ENCODE measurements at places on chromosomes 12 and 14.

DNA sequence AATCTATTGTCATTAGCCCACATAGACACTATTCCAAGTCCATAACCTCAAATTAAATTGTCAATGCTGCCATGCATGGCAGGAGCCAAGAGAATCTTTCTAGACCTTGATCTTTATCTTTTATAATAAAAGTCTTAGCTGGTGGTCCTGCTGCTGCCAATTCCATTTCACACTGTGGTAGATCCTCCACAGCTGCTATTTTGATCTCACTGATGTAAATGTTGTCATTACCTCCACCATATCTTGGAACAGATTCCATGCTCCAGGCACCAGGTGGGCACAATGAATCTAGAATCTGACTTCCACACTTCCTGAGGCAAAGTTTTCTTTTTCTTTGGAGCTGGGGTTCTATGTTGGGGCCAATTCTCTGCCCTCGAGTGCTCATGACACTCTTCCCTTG lies 161.2 kb downstream of the TMTC3 start:
- DNase-seq = no peak

- DNase-seq = no peak
These were observed 1674.7 kb upstream of the SEL1L start for GRCh38 chr14:83208341-83208740.

DNA sequence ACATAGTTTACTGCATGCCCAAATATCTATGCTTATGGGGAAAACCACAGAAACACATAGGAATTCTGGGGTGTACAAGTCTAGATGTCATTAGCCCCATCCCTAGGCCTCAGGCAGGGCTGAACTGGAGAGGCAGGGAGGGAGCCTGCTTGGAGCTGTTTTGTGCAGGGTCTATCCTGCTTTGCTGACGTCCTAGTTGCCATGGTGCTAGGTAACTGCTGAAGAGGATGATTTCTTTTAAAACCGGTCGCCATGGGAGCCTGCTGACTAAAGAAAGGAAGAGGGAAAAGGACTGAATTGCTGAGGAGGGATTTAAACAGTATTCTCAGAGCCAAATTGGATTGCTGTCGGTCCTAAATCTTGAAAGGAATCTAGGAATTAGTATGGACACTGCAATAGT lies 10.7 kb downstream of the GPR19 start:
- peak; percentile 81 for DNase-seq

GRCh38 chr14:89616852-89617341 lies 199.9 kb upstream of the FOXN3 start:
- no peak for DNase-seq

DNA sequence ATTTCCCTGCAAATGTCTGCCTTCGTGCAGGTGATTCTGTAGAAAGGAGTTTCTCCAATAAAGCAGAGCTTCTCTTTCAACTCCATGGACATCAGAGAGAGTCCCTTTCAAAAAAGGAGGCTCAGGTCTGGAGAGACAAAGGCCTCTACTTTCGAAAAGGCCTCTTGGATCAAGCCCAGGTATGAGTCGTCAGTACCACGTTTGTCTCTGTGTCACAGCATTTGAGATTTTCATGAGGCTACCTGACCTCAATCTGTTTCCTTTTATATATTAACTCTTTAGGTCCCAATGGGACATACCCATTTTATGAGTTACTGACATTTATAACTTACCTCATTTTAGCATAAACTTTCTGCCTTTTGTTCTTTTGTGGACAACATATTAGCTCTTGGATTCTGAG lies 290.8 kb downstream of the RPAP3 start:
- DNase-seq = no peak

GRCh38 chr14:89303456-89304435 lies 113.3 kb downstream of the FOXN3 start:
- DNase-seq = peak; percentile 54

DNA sequence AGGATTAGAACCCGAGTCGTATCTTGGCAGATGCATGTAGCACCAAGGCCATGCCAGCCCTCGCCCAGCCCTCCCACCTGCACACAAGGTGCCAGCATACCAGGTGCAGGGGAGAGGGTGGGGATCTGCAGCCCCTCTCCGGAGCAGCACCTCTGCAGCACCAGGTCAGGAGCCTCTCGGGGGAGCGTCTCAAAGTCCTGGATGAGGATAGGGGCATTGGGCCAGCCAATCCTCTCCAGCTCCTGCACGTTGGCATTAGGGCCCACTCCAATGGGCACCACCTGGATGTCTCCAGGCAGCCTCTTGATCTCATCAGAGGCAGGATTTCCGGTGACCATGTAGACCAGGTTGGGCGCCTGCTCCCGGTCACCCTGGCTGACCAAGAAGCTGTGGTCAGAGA lies 73.2 kb upstream of the ANO2 start:
- no peak for DNase-seq

- no peak for DNase-seq
These were observed 18.9 kb upstream of the CRACR2A start for GRCh38 chr12:3771853-3772252.

DNA sequence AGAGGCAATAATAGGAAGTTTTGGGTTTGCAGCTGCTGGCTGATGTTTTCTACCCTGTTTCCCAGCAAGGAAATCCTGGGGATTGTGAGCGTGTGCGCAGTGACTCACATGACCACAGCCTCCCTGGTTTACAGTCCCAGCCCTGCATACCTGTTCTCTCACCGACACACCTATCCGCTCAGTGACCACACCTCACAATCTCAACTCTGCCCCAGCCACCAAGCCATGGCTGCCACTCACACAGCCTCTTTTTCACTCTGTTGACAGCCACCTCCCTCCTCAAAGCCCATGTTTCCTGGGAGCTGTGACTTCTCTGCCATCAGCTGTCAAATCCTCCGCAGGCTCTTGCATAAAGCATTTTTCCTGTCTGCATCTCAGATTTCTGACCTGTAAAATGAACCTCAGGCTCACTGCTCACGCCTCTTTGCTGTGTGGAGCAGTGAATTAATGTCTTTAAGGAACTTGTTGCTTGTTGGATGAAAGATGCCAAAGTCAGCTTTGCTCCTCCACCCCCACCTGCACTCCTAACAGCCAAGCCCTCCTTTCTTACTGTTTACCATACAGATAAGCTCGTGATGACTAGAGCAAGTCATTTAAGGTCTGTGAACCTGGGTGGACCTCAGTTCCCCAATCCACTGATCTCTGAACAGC lies 43.5 kb downstream of the B4GALNT3 start:
- DNase-seq = no peak

- DNase-seq = no peak
These were observed 83.4 kb upstream of the NOS1 start for GRCh38 chr12:117444781-117445180.

GRCh38 chr14:72560331-72560730 lies 333.6 kb downstream of the DPF3 start:
- no peak for DNase-seq

- no peak for DNase-seq
These were observed 27.8 kb downstream of the ACACB start for GRCh38 chr12:109144224-109144623.

DNA sequence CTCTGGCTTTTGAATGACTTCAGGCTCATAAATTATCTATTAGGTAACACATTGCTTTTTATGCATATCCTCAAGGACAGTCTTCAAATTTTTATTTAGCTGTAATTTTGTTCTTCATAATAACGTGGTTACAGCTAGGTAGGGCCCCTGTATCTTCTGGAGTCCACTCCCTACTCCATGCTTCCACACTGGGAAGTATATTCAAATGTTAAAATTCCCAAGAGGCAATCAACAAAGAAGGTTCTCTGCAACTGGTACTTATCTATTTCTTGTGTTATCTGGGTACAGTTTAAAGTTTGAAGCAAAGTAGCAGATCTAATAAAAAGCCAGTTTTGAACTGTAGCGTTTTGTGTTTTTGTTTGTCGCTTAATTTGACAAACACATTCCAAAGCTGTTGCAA lies 20.1 kb upstream of the BAZ1A start:
- DNase-seq = no peak

DNA sequence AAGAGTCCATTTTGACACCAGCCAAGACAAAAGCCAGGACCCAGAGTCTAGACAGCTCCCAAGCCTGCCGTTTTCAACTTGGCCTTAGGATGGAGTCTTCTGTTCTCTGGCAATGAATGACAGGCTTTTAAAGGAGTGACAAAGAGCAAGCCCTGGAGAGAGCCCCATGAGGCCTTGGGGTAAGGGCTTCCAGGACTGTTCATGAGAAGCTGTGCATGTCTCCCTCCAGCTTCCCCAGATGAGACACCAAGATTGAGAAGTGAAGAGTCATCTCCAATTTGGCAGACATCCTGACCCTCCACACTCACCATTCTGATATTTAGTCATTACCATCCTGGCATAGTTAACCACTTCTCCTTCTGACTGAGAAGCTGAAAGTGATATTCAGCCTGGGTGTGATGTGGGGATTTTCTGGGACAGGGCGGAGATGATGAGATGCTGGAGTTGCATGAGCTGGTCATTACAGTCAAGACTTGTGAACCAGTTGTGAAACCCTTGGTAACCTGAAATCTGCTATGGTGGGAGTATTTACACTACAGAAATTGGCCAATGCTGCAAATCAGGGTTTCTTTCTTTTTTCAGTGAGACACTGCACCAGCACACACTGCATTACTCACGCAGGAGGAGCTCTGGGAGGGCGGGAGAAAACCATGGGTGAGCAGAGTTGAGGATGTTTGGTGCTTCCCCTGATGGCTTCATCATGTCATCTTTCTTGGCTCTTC lies 77.8 kb downstream of the VCPKMT start:
- no peak for DNase-seq

GRCh38 chr14:65237941-65238340 lies 135.6 kb upstream of the MAX start:
- no peak for DNase-seq

GRCh38 chr14:93044556-93044955 lies 71.2 kb downstream of the ITPK1 start:
- no peak for DNase-seq

- no peak for DNase-seq
These were observed 16.1 kb downstream of the NTN4 start for GRCh38 chr12:95774311-95775045.

GRCh38 chr14:94161981-94162380 lies 12.1 kb upstream of the PPP4R4 start:
- DNase-seq = no peak

DNA sequence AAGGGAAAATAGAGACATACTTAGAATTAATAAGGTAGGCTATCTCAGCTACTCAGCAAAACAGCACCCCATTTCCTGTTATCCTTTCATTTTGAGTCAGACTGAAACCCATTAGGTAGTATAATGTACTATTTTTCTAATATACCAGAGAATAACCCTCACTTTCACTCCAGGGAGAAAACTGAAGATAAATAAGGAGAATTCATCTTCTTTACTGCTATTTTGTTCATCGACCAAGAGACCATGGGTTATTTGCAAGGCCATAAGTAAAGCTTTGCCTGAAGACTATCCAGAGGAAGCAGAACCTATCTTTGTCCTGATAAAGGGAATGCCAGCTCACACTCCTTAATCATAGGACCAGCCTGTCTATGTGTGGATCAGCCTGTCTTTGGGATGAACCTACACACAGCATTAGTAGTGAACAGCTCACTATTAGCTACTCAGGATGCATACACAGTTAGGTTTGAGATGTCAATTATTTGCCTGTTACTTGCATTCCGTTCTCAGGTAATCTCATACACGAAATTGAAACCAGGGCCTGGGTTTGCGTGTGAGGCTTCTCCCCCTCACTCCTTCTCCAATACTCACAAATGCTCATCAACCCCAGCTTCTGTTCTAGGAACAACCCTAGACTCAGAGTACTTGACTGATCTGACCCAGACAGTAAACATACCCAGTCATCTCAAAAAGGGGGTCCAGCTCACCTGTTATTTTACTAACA lies 124.4 kb downstream of the DAD1 start:
- DNase-seq = no peak

GRCh38 chr12:810671-811415 lies 58.5 kb downstream of the WNK1 start:
- no peak for DNase-seq

DNA sequence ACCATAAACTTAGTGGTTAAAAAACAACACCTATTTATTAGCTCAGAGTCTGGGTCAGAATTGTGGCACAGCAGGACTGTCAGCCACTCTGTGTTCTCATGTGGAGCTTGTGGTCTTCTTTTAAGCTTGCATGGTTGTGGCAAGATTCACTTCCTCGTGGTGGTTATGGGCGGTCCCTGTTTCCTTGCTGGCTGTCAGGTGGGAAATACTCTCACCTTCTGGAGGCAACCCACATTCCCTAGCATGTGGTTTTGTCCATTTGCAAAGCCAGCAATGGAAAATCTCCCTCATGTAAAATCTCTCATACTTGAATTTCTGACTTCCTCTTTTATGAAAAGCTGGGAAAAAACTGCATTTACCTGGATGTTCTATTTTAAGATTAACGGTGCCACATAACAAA lies 229.8 kb downstream of the ALX1 start:
- DNase-seq = no peak

DNA sequence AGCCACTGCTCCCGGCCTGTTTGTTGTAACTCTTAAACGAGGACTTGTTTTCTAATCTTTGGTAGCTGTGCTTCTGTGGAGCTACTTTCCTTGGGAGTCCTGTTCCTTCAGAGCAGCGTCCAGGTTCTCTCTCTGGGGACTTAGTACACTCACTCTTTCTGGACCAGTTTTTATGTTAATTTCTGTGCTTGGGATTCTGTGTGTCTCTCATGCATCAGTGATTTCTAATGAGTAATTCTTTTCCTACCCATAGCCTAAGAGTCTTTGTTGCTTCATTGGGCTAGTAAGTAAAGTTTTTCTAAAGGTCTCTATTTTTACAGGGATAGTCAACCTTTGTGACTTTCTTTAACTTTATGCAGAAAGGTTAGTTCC lies 289.3 kb downstream of the FBXL14 start:
- DNase-seq = no peak

DNA sequence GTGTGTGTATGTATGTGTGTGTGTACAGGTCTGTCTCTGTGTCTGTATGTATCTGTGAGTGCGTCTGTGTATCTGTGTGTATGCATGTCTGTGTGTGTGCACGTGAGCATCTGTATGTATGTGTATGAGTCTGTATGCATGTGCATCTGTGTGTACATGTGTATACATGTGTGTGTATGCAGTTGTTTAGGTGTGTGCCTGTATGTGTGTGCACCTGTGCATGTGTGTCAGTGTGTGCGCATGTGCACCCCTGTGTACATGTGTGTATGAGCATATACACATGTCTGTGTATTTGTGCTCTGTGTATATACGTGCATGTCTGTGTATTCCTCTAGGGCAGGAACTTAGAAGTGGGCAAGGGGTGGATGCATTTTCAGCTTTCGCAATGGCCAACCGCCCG lies 116.0 kb downstream of the TMEM132C start:
- no peak for DNase-seq

DNA sequence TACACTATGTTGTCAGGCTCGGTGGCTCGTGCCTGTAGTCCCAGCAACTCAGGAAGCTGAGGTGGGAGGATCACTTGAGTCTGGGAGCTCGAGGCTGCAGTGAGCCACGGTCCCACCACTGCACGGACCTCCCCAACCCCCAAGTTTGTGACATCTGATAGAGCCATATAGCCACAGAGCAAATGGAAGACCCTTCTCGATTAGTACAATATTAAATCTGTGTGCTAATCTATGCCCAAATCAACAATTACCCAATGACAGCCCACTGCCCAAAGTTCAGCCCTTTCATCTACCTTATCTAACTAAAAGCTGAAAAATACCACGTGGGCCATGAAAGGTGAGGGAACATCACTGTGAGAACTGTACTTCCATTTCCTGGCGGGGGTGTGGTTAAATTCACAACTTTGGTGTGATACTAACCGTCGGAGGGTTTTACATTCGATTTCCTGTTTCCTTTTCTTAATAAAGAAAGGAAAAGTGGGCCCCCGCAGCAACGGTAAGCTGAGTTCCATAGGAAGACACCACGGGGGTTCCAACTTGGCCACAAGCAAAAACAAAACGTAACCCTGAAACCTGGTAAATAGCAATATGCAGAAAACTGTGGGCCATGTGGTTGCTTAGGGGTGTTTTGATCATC lies 31.2 kb upstream of the FOS start:
- DNase-seq = no peak

GRCh38 chr12:19894050-19894449 lies 454.8 kb downstream of the AEBP2 start:
- DNase-seq = no peak
